ENCODE measurements at places on chromosomes 5 and 9. TPM values are rescaled to one million over a fixed set of nuclear protein-coding genes. Genes with fewer than 3 reads are reported as not detected.

PRDM9 gene
- polyA plus RNA-seq, result 1.2 TPM

ANKRD18A gene
- polyA plus RNA-seq, result not detected

CARTPT gene
- polyA plus RNA-seq, result not detected

HIGD2A gene
- 272 TPM for polyA plus RNA-seq

VCAN gene
- polyA plus RNA-seq, result 0.40 TPM

FSTL4 gene
- polyA plus RNA-seq, result 0.11 TPM

CYLC2 gene
- not detected for polyA plus RNA-seq

ADGRD2 gene
- not detected for polyA plus RNA-seq

GABRA6 gene
- not detected for polyA plus RNA-seq

SPAG8 gene
- 0.40 TPM for polyA plus RNA-seq

GPX3 gene
- not detected for polyA plus RNA-seq

IFT74 gene
- 8.6 TPM for polyA plus RNA-seq

WDR5 gene
- polyA plus RNA-seq, result 49.3 TPM

FAM169A gene
- not detected for polyA plus RNA-seq

ZBTB26 gene
- 9.4 TPM for polyA plus RNA-seq

CSF1R gene
- polyA plus RNA-seq, result 0.64 TPM

ANKDD1B gene
- 0.13 TPM for polyA plus RNA-seq

PDE6A gene
- polyA plus RNA-seq, result not detected

F12 gene
- polyA plus RNA-seq, result 14.3 TPM

PROP1 gene
- polyA plus RNA-seq, result not detected

All from K562 (cell line).